NCI-H774 (cell line): ENCODE measurements at places on chromosomes 7 and 10.

GRCh38 chr7:103905997-103906396 is 83.5 kb downstream of the RELN start:
- DNase-seq: no peak

GRCh38 chr10:84766923-84767322 is 438.5 kb downstream of the CCSER2 start:
- no peak for DNase-seq

DNA sequence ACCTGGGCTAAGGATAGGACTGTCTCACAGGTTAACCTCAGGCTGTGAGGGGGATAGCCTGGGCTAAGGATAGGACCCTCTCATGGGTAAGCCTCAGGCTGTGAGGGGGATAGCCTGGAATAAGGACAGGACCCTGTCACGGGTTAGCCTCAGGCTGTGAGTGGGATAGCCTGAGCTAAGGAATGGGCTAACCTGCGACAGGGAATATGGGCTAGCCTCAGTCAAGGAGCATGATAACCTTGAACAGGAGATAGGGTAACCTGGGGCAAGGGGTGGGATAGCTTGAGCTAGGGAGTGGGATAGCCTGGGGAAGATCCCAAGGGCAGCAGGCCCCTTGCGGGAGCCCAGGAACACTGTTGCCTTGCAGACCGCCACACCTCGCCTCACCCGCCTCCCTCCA is 42.7 kb downstream of the GRID2IP start:
- no peak for DNase-seq

- DNase-seq: no peak
Observed at GRCh38 chr10:51867956-51868355, 168.6 kb upstream of the CSTF2T start.

- no peak for DNase-seq
Observed at GRCh38 chr10:20596911-20597310, 300.2 kb downstream of the NEBL start.

DNA sequence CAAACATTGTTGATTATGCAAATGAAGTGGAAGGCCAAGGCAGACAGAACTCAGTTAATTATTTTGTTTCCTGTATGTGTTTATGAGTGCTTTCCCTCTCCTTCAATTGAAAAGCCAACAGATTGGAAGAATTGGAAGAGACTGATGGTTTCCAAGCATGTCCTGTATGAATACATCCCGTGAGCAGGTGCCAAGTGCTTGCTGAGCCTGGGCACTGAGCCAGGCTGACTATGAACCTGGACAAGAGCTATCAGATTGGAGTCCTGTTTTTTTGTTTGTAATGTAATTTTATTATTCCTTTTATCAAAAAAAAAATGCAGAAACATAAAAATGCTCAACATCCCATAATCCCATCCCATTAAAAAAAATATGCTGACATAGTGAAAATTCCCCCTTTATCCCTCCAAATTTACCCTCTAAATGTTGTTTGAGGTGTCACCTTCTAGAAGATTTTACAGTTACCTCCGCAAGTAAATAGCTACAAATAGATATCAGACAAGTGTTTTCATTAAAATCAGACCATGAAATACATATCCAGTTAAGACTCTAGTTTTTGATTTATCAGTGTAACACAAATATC is 449.5 kb downstream of the GRID1 start:
- peak; percentile 81 for DNase-seq

DNA sequence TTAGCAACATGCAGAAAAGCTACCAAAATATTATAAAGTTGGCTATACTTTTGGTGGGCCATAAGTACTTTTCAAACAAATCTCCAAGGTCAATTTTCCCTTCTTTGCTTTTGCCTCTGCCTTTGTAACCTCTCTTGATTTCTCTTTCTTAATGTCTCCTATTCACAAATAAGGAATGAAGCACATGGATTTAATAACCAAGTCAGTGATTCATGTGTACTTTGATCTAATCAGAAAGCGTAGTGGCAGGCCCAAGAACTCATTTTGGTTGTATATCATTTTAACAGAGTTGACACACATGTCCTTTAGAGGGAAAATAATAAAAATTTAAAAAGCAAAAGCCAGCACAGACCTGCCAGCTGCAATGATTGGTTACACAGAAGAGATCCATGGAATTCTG is 93.7 kb downstream of the FZD1 start:
- no peak for DNase-seq
